ENCODE measurements at places on chromosomes 2 and 18. TPM values are rescaled to one million over a fixed set of nuclear protein-coding genes. Genes with fewer than 3 reads are reported as not detected.

DNA sequence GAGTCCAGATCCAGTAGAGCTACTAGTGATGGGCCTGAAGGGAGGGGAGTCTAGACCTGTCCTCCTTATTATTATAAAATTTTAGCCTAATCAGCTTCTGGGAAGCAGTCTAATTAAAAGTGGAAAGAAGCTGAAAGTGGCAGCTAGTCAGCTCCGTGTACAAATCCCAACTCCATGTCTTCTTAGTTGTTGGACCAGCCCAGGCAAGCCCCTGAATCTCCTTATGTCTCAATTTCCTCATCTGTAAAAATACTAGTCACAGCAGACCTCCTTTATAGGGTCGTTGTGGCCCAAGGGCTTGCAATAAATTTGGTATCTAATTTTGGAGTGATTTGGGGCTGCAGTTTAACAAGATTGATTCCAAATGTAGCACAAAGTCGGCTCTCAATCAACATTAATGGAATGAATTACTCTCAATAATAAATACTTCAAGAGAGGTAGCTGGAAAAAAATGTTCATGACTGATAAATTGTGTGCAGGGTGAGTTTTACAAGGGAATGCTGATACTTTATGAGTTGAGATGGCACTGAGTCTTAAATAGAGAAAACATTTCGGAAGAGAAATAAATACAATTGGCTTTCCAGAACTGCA, 118.3 kb upstream of the NDUFV2 start:
- no peak overlapping the region for H3K27ac ChIP-seq
- H3K4me1 ChIP-seq: peaks cover 12% of the 10 kb centered on the region
- no peak overlapping the region for H3K4me3 ChIP-seq
- H3K36me3 ChIP-seq: no peaks in the 10 kb centered on the region
- DNase-seq: no peak

GRCh38 chr2:99554238-99554637, 64.4 kb upstream of the REV1 start:
- no peaks in the 10 kb centered on the region for H3K27me3 ChIP-seq
- no peak for DNase-seq
- no peaks in the 10 kb centered on the region for H3K4me1 ChIP-seq
- H3K36me3 ChIP-seq: peaks cover 2% of the 10 kb centered on the region
- no peak overlapping the region for H3K4me3 ChIP-seq

GRCh38 chr2:45876611-45877010, 225.1 kb downstream of the PRKCE start:
- H3K27me3 ChIP-seq: no peaks in the 10 kb centered on the region
- H3K4me1 ChIP-seq: peaks cover 14% of the 10 kb centered on the region
- peaks cover 2% of the 10 kb centered on the region for H3K36me3 ChIP-seq
- no peak for DNase-seq

GRCh38 chr2:240932001-240932723, 26.0 kb downstream of the CROCC2 start:
- H3K4me3 ChIP-seq: no peak overlapping the region
- no peak for DNase-seq
- H3K27me3 ChIP-seq: no peaks in the 10 kb centered on the region
- no peak overlapping the region for H3K27ac ChIP-seq

DNA sequence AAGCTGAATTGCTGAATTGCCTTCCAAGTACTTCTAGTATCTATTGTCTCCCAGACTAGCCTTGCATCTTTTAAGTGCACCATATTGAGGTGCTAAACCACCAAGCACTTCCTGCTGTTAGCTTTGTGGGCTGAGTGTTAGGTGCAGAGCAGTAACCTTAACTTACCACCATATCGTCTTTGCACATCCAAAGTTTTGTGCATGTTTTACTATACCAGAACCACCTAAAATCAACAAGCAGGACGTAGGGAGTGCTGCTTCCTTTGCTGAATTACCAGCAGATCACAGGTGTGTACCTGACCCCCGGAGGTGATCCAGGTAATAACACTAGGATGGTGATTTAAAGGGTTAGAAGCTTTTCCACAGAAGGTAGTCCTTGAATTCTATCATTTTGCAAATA, 359.9 kb upstream of the HNRNPA3 start:
- peaks cover 3% of the 10 kb centered on the region for H3K27me3 ChIP-seq
- no peaks in the 10 kb centered on the region for H3K36me3 ChIP-seq
- no peaks in the 10 kb centered on the region for H3K4me1 ChIP-seq

Gene GKN2
- total RNA-seq: not detected

Gene CNTNAP5
- 0.13 TPM for total RNA-seq

Gene PKP4
- total RNA-seq: 25.0 TPM
